Mesothelial cell of epicardium (in vitro differentiated cells): ENCODE measurements at places on chromosomes 13 and 19.

- DNase-seq: no peak
Measured at GRCh38 chr19:17323300-17323963, 11.2 kb downstream of the ANO8 start.

DNA sequence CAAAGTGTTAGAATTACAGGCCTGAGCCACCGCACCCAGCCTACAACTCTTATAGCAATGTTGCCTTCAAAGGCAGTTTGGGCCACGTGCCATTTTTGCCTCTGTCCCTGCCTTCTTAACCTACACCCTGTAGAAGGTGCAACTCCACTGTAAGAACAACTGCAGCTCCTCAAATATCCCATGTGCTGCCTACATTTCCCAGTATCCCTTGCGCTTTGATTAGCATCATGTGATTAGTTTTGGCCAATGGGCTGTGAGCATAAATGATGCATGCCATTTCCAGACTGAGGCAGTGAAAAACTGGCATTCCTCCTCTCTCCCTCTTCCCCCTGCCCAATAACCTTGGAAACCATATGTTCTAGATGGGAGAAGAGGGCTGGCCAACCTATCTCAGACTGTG, 75.2 kb upstream of the MRI1 start:
- no peak for DNase-seq

GRCh38 chr13:49300276-49300675, 52.6 kb downstream of the CDADC1 start:
- no peak for DNase-seq

DNA sequence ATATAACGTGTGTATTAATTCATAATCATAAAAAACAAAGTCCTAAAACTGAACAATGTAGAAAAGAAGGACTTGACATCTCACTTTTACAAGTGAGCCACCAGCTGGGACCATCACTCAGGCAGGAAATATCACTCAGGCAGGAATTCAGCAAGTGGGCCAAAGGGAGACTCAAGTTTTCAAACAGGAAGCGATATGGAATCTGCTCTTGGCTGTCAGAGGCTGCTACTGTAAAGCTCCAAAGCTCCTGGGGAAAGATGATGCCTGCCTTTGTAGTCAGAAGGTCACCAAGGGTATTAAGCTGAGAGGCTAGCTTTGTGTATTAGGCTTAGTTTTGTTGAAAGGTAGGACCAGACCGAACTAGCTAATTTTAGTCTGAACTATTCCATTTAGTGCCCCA, 5.5 kb upstream of the AKAP11 start:
- DNase-seq: no peak
